ENCODE measurements at places on chromosomes 3 and 15. TPM values are rescaled to one million over a fixed set of nuclear protein-coding genes. Genes with fewer than 3 reads are reported as not detected.

SLCO2A1 gene
- 0.79 TPM for total RNA-seq

GOLGA8R gene
- 1.3 TPM for total RNA-seq

PPP2R3A gene
- total RNA-seq, result 7.5 TPM

LRRC3B gene
- total RNA-seq, result not detected

RARB gene
- 28.9 TPM for total RNA-seq

IGF2BP2 gene
- total RNA-seq, result 62.0 TPM

LRRK1 gene
- total RNA-seq, result 6.3 TPM

LRTM1 gene
- total RNA-seq, result not detected

GPR149 gene
- total RNA-seq, result not detected

ZNF80 gene
- not detected for total RNA-seq

SLC35G2 gene
- total RNA-seq, result 15.6 TPM

RPP25 gene
- 13.2 TPM for total RNA-seq

IGSF11 gene
- total RNA-seq, result not detected

IQCF5 gene
- total RNA-seq, result not detected

CAMK1 gene
- total RNA-seq, result 50.6 TPM

LDHAL6B gene
- not detected for total RNA-seq

GOLGA6B gene
- not detected for total RNA-seq

GNAT1 gene
- total RNA-seq, result under 0.01 TPM

SNX4 gene
- 35.2 TPM for total RNA-seq

LSMEM2 gene
- not detected for total RNA-seq

PRICKLE2 gene
- total RNA-seq, result 5.3 TPM

CILP gene
- total RNA-seq, result not detected

TRPM1 gene
- total RNA-seq, result 0.25 TPM

GOLGA8S gene
- 0.04 TPM for total RNA-seq

HDC gene
- not detected for total RNA-seq

PAQR5 gene
- 0.07 TPM for total RNA-seq

HIGD2B gene
- total RNA-seq, result 0.07 TPM

SLC28A2 gene
- not detected for total RNA-seq

LIPH gene
- total RNA-seq, result 0.07 TPM

CCR1 gene
- not detected for total RNA-seq

RASL12 gene
- not detected for total RNA-seq

WDR49 gene
- total RNA-seq, result 0.20 TPM

VIPR1 gene
- total RNA-seq, result 4.5 TPM

SCN5A gene
- 13.6 TPM for total RNA-seq

SEMA6D gene
- total RNA-seq, result 5.9 TPM

PPP1R14D gene
- total RNA-seq, result not detected

KLF15 gene
- total RNA-seq, result 2.3 TPM

TBCCD1 gene
- 35.9 TPM for total RNA-seq

RSRC1 gene
- total RNA-seq, result 38.9 TPM

SMCO1 gene
- not detected for total RNA-seq

TUSC7 gene
- not detected for total RNA-seq

CTXN2 gene
- under 0.01 TPM for total RNA-seq

TCTA gene
- 16.6 TPM for total RNA-seq

DUOX2 gene
- not detected for total RNA-seq

PRSS50 gene
- not detected for total RNA-seq

SNAPC5 gene
- total RNA-seq, result 17.7 TPM

GABRB3 gene
- 0.07 TPM for total RNA-seq

IGSF10 gene
- not detected for total RNA-seq

CKMT1A gene
- total RNA-seq, result not detected

SNX1 gene
- total RNA-seq, result 48.5 TPM

KCNAB1 gene
- 0.40 TPM for total RNA-seq

RBP2 gene
- not detected for total RNA-seq

ACOX2 gene
- total RNA-seq, result 1.8 TPM

THBS1 gene
- 5,210 TPM for total RNA-seq

PAQR9 gene
- total RNA-seq, result not detected

UPK1B gene
- not detected for total RNA-seq

ICE2 gene
- total RNA-seq, result 47.0 TPM

DNAH12 gene
- 0.04 TPM for total RNA-seq

TTLL13 gene
- total RNA-seq, result 0.04 TPM

All from pulmonary artery endothelial cell (primary cell).